ENCODE measurements at places on chromosomes 6 and 20.

GRCh38 chr20:47934761-47935160, 149.5 kb upstream of the SULF2 start:
- no peak for DNase-seq

GRCh38 chr6:14464055-14464454, 346.5 kb downstream of the CD83 start:
- no peak for DNase-seq

- no peak for DNase-seq
Observed at GRCh38 chr20:62741191-62741691, 32.6 kb downstream of the NTSR1 start.

DNA sequence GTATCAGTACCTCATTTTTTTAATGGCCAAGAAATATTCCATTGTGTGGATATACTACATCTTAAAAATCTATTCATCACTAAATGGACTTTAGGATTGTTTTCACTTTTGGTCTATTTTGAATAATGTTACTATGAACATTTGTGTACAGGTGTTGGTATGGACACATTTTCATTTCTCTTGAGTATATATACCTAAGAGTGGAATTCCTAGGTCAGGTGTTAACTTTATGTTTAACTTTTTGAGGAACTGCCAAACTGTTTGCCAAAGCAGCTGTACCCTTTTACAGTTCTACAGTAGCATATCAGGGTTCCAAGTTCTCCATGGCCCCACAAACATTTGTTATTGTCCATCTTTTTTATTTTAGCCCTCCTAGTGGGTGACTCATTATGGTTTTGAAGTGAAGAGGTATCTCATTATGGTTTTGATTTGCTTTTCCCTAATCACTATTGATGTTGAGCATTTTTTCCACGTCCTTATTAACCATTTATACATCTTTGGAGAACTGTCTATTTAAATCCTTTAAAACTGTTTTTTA, 28.2 kb downstream of the DSTN start:
- DNase-seq, result no peak

GRCh38 chr6:17027441-17027840, 74.4 kb upstream of the STMND1 start:
- DNase-seq, result no peak
